ENCODE measurements at places on chromosomes 6 and 20.

DNA sequence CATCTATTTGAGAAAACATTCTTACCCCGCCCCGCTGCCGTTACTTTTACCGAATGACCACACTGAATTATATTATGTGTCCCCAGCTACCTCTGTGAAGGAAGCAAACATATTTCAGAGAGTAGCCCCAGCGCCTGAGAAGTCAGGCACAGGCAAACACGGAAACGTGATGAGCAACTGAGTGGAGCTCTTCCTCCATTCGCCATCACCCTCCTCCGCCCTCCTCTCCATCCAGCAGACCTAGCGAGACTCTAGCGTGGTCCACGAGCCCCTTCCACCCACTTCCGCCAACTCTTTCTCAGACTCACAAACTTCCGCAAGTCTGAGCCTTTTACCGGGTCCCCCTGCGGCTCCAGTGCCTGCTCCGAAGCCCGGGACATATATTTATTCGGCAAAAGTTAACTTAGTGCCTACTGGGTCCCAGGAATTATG, 582 bp downstream of the SNRPB start:
- peak; percentile 45 for DNase-seq

DNA sequence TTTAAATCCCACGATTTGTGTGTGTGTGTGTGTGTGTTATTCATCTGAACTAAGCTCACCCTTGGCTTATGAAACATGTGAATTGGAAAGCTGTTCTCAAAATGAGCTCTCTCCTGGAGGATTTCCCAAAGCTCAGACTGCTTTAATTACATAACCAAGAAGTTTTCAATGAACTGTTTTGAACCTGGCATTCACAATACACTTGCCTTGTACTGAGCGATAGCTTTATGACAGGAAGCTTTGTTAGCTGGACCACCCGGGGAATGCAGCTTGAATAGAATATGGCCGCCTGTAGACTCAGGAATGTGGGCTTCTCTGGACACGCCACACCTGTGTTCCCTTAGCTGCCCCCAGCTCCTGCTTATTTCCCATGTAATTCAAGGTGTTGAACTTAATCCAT, 71.4 kb upstream of the PREP start:
- no peak for DNase-seq

- no peak for DNase-seq
Measured at GRCh38 chr6:113820761-113821160, 36.4 kb upstream of the MARCKS start.

- no peak for DNase-seq
Measured at GRCh38 chr6:12507636-12508035, 208.9 kb upstream of the PHACTR1 start.

DNA sequence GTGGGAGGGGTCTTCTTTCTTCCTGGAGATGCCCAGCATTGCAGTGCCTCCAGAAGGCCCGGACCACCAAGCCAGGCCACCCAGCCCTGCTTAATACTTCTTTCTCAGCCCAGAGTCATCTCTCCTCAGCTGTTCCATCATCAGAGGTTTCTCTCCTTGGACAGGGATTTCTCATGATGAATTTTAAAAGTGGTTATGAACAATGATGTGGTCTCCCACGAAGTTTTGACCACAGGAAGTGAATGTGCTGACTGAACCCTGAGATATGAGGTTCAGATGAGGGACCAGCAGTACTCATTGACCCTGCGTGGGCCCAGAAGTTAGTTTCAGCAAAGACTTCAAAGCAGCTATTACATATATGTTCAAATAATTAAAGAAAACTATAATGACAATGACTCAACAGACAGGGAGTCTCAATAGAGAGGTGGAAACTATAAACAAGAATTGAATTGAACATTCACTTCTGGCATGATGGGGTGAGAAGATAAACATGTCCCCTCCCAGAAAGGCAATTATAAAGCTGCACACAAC, 114.5 kb upstream of the SLC22A16 start:
- no peak for DNase-seq

DNA sequence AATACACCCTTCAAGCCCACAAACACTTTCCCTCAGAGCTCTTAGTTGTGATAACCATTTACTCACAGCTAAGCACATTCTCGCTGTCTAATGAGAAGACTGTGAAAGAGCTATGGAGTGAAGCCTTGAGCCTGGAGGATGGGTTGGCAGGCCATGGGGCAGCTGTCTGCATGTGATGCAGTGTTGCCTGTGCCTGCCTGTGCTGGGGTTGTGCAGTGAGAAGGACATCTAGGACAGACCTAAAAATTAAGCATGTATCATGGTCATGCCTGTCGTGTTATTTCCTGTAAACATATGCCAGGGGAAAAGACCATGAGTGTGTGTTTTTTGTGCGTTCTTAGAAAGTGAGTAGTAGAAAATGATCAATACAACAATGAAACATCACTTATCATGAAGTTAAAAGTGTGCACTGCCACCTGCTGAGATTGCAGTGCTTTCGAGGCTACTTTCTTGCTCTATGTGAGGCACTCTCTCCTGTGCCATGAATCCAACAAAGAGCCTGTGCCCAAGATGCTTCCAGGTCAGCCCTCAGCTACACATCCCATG, 8.1 kb upstream of the ZC3H12D start:
- no peak for DNase-seq

- DNase-seq, result no peak
Measured at GRCh38 chr6:112058243-112059032, 4.5 kb downstream of the CCN6 start.

GRCh38 chr6:46972531-46972930, 50.8 kb upstream of the ADGRF5 start:
- no peak for DNase-seq

GRCh38 chr6:49563006-49563886, 12.8 kb downstream of the C6orf141 start:
- no peak for DNase-seq

DNA sequence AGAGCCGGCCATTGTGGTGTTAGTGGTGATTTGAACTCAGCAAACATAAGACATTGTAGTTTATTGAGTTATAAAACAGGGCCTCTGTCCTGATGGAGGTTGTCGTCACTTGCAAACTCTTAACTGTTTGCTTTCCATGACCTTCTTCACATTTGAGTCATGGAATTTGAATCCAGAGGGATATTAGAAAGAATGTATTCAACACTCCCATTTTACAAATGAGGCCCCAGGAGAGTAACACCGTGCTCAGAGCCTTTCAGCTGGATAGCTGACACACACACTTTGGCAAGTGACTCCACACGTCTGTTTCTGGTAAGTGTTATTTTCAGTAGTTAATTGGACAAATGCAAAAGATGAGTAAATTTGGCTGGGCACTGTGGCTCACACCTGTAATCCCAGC, 72.4 kb upstream of the XRN2 start:
- no peak for DNase-seq

DNA sequence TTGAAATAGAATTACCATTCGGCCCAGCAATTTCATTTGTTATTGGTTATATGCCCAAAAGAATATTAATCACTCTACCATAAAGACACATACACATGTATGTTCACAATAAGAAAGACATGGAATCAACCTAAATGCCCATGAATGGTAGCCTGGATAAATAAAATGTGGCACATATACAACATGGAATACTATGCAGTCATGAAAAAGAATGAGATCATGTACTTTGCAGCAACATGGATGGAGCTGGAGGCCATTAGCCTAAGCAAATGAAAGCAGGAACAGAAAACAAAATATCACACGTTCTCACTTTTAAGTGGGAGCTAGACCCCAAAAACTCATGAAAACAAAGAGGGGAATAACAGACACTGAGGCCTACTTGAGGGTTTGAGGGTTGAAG, 52.6 kb upstream of the RNGTT start:
- no peak for DNase-seq

- DNase-seq, result no peak
Measured at GRCh38 chr20:44198872-44199271, 11.7 kb downstream of the OSER1 start.

DNA sequence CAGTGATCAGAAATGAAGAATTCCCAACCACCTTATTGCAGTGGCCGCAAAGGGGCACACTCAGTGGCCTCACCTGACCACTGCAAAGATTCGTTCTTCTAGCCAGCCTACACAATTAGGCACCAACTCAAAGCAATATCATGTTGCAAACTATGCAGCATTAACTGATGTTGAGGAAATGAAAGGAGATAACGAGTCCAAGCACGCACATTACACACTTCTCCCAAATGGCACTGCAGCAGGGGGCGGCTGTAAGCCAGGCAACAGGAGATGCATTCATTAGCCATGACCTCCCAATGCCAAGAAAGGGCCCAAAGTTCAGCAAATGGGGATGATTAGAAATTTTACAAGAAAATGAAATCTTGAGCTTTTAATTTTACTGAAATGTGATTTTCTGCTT, 39.3 kb downstream of the ATXN1 start:
- DNase-seq, result no peak

DNA sequence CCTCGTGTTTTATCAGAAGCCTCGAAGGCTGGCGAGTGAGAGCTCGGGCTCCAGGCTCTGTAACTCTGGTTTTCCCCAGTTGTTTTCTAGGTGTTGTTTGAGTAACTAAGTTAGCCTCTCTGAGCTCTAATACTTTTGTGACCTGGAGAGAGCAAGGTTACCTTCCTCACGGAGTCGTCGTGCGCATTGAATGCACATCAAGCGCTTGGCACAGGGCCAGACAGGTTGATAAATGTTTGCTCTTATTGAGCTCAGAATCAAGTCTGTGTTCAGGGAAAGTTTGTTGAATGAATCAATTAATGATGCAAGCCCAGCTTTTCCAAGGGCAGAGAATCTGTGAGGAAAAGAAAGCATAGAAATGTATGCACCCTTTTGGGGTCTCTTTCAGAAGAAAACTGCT, 33.5 kb downstream of the EDN3 start:
- no peak for DNase-seq

DNA sequence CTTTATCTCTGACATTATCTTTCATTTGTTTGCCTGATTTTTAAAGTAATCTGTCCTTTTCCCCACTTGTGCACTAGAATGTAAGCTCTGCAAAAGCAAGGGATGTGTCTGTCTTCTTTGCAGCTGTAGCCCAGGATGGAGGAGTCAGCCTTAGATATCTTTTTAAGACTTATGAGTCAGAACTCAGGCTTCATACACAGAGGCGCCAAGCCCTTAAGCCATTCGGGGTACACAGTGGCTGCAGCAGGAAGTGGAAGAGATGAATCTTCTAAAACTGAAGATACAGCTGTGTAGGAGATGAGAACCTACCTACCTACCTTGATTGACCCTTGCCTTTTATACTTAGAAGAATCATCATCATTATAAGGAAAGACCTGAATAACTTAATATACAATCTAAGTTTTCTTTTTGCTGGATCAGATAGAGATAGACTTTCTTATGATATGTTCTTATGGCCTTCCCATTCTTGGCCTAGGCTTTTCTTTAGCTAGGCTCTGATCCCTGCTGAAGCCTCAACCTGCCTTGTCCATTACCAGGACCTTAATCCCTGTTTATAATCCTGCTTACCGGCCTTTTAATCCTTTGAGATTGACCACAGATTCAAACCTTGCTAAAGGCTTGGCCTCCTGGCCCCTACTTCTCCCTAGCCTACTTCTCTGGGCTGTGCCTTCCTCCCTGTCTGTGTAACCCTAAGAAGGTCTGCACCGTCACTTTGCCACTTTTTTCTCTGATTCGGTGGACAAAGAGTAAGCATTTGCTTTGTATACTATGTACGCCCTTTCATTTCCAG, 304.5 kb downstream of the PRL start:
- no peak for DNase-seq

DNA sequence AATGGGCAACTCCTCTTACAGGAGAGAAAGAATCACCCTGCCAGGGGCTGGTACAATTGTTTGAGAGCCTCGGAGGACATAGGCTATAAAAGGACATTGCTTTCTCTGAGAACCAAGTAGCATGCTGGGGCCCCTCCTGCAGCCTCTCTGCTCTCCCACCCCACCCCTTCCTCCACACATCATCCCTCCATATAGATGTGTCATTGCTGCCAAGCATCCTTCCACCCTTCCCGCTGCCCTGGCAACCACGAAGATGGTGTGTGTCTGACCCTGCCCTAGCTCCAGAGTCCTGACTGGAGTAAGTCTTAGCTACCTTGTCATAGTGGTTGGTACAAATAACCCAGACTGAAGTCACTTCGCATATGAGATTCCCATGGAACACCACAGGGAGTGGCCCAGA, 129.7 kb downstream of the SNX5 start:
- no peak for DNase-seq

GRCh38 chr6:7546020-7546369, 4.5 kb downstream of the DSP start:
- DNase-seq, result no peak

DNA sequence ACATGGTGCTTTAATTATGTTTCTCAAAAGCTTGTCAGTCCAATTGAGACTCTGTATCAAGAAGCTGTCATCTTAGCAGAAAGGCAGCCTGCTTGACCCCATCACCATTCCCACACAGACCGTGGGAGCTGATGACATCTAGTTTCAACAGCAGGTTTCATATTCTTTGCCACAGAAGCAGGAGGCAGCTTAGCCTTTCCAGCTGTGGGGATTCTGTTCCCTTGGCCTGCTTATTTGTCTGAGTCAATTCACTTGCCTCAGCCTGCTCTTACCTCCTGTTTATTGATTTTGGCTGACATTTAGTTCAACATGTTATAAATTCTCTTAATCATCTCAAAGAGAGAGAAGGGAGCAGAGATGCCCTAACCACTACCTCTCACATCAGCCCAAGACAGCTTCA, 527.7 kb downstream of the ADGRB3 start:
- DNase-seq, result no peak

DNA sequence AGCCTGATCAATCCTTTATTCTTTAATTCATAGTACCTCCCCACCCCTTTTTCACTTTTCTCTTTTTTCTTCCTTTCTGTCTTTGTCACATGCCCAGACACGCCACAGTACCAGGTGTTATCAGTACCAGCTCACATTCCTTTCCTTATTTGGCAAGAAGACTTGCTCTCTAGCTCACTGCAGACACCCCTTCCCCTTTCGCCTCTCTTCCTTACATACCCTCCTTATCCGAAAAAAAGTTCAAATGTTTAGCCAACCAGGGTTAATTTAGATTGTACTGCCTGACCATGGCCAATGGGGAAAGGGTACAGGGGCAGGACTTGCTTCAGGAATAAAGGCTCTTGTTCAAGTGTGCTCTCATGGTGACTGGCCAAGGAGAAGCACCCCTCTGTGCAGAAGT, 9.3 kb upstream of the SIRPB2 start:
- no peak for DNase-seq

DNA sequence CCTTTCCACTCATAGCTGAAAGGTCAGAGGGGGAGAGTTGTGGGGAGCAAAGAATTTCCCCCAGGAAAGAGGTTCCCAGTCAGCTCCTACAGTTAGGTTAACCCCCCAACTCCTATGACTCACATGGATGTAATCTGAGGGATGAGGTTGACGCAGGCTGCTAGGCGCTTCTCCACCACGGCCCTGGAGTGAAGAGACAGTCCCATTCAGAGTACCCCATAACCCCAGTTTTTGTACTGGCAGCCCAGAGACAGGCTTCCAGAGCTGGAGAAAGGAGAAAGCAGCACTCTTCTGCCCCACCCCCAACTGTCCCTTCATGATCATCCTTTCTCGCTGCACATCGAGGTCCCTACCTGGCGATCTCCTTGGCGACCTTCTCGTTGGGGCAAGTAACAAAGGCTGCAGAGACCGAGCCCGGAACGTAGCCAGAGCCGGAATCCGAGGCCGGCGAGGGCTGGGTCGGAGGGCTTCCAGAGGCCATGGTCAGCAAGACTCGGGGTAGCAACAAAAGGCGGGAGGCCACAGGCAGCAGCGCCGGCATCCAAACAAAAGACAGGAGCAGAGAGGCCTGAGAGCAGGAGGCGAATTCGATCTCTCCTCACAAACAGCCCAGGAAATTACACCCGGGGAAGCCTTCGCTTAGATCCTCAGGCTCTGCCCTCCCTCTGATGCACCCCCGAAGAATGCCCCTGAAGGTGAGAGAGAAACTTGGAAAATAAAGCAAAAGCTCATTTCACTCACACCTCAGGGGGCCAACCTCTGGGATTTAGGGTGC, 592 bp downstream of the CUTA start:
- DNase-seq, result no peak

All from stimulated activated CD8-positive, alpha-beta memory T cell treated with anti-CD3 and anti-CD28 coated beads, Interleukin-7, amount 100 ng/mL, for 4 hours (primary cell).